ENCODE measurements at places on chromosomes 5 and 9.

- no peak for DNase-seq
Observed at GRCh38 chr5:77824981-77825380, 48.8 kb upstream of the TBCA start.

DNA sequence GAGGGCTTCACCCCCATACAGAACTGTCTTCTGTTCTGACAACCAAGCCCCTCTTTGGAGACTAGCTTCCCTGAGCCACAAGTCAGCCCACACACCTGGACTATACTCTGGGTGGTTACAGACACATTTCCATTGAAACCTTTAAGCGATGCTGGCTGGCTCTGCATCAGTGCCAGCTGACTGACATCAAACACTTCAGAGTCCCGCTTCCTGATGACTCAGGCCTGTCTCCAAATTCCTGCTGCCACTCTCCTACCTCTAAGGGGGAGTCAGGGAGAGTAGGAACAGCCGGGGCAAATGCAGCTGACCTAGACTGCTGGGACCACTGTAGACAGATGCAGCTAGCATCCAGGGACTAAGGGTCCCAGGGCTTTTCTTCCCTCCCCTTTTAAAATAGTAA lies 59.4 kb downstream of the SIL1 start:
- DNase-seq = no peak

GRCh38 chr9:90706230-90706629 lies 63.6 kb upstream of the DIRAS2 start:
- DNase-seq = no peak

GRCh38 chr5:35440409-35440808 lies 177.3 kb upstream of the SPEF2 start:
- DNase-seq = no peak

DNA sequence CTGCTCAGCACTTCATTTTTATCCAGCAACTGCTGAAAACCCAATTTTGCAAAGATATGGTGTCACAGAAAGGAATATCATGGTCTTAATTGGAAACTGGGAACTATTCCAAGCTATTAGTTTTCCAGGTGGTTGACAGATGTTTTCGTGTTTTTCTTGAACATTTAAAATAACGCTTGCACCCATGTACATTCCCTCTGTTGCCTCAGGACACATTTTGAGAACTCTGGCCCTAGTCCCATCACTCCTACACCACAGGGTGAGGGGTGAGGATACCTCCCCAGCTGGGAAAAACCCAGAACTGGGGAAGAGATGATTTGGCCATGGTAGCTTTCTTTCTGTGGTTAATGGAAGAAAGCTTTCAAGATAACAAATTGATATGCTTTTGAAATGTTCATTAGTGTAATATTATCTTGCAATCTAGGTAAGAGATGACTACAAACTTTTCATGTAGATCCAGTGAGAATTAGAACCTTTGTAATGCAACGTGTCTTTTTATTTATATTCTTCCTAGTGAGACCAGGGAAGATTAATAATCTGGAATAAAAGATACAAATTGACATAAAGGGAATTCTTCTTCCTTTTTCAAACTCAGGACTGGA lies 627.0 kb downstream of the RAB3C start:
- DNase-seq = no peak

DNA sequence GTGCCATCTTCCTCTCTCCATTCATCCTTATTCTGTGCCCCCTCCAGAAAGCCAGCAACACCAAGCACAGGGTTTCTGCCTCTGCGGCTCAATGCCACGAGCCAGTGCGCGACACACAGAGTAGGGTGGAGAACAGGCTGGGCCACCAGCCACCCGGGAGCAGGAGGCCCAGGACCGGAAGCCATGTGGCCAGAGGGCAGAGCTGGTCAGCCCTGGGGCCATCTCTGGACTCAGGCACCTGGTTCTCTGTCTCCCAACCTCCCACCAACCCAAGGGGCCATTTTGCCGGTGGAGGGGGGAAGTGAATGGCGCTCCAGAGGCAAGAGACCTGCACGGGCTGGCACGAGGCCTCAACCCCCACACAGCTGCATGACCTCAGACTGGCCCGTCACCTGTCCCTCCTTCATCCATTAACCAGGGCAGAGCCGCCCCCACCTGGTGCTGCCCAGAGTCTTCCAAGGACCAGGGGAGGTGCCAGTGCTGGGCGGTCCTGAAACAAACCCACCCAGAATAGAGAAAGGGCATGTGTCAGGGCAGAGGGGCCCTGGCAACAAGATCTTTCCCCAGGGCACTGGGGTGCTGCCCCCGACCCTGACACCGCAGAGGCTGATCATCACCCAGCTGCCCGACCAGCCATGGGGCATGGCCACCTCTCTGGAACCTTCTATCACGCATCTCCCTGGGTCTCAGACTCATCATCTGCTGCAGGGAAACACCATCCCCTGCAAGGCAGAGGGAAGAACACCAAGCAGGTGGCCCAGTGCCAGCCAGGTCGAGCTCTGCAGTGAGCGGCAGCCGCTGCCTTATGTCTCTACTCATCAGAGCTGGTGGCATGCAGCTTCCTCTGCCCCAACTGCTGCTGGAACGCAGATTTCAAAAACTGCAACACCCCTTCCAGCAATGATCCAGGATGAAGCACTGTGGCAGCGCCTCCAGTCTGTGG lies 11.9 kb downstream of the VAV2 start:
- DNase-seq = no peak

- no peak for DNase-seq
Observed at GRCh38 chr5:160274483-160274931, 37.9 kb downstream of the CCNJL start.

DNA sequence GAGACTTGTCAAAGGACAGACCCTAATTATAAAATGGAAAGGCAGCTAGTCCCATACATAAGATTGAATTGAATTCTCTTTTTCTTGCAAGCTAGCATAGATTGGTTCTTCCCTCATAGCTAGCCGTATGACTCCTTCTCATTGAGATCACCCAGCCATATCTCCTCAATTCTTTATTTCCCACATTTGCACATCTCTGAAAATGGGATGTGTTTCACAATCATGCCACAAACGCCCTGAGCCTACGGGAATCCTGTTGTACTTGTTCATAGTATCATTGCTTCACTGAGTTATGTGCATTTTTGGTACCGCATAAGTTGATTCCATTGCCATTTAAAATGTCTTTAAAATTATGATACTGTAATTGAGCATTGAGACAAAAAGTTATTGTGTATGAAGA lies 90.5 kb downstream of the PCSK1 start:
- no peak for DNase-seq

- no peak for DNase-seq
Observed at GRCh38 chr9:132381966-132382541, 24.6 kb downstream of the TTF1 start.

- no peak for DNase-seq
Observed at GRCh38 chr5:139708877-139709581, 60.9 kb downstream of the CXXC5 start.

GRCh38 chr5:143653766-143654282 lies 158.1 kb upstream of the HMHB1 start:
- DNase-seq = no peak

DNA sequence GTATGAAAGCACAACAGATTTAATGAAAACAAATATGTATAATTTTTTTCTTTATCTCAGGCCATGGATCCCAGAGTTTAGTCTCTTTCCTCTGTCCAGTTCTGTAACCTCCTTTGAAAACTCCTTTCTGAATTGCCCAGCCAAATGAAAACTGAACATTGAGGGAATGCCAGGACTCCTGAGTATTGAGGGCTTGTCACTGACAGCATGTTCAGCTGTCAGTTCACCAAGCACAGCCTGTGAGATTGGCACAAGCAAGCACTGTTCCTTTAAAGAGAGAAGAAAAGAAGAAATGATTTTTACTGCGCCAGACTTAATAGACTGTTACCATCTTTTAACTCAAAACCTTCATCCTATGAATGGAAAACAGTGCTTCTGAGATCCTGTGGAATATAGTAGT lies 27.3 kb downstream of the TTC1 start:
- DNase-seq = no peak

DNA sequence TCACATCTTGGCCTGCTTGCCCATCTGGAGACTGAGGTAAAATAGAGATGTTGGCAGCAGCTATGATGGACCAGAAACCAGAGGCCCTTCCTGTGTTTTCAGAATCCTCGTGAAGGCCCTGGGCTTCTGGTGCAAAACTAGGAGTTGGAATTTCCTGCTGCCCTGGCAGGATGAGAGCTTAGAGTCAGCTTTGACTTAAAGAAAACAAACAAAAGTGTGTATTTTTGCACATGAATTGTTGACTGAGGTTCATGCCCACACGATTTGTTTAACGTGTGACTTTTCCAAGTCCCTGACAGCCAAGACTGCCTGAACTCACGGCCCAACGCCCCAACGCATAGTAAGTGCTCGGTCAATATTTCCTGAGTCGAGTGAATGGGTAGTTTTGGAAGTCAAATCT lies 303.1 kb downstream of the MLLT3 start:
- no peak for DNase-seq

DNA sequence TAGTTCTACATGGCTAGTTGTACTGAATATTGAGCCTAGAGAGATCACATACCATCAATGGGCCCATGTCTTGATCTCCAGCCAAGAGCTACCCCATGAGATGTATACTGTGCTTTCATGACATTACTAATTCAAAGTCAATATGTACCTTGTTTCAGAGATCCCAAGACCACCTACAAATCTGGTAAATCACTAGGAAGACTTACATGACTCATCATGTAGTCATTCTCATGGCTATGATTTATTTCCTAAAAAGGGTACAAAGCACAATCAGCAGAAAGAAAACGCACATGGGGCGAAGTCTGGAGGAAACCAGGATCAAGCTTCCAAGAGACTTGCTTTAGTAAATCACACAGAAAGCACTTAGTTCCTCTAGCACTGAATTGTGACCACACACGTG lies 103.0 kb downstream of the PCSK5 start:
- no peak for DNase-seq

DNA sequence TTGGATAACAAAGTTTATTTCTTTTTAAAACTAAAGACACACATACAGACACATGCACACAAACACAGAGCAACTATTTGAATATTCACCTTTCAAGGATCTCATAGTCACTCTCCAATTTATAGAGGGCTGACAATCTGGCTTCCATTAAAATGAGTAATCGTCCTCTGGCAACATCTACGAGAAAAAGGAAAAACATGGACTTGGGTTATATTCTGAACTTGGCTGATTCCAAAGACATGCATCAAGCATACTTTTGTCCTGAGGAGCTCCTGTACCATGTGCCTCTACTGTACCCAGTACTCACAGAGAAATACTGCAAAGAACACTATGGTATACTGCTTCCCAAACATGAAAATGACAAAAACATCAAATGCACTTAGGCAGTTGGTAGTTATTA lies 15.4 kb downstream of the IARS1 start:
- no peak for DNase-seq

- no peak for DNase-seq
Observed at GRCh38 chr5:166045961-166046360, 2245.5 kb upstream of the WWC1 start.

DNA sequence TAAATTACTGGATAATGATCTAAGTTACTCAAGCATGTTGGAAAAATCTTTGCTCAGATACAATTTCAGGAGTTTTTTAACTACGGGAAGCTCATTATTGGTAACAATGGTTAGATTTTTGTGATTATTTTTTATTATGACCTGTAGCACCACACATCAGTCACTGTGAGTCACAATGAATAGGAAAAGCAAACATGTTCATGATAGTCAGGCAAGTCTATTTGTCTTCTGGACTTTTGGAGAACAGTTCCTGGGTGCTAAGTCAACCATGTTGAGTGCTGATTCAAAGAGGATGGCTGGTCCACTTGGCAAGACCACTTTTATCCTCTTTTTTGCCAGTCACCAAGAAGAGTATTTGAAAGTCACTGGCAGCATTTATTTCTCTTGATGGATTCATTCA lies 403.2 kb downstream of the KIF4B start:
- no peak for DNase-seq

GRCh38 chr5:115626445-115626823 lies 598 bp upstream of the TMED7 start:
- DNase-seq = no peak

DNA sequence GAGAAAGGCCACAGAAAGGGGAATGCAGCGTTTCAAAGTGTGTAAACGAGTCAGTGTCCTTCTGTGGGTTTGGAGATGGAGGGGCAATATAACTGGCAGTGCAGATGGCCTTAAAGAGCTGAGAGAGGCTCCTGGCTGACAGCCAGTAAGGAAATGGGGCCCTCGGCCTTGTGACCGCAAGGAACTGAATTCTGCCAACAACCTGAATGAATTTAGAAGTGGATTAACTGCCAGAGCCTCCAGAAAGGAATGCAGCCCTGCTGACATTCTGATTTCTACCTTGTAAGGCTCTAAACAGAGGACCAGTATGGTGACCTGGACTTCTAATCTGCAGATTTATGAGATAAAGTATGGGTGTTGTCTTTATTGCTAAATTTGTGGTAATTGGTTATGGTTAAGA lies 17.5 kb upstream of the NREP start:
- DNase-seq = no peak

DNA sequence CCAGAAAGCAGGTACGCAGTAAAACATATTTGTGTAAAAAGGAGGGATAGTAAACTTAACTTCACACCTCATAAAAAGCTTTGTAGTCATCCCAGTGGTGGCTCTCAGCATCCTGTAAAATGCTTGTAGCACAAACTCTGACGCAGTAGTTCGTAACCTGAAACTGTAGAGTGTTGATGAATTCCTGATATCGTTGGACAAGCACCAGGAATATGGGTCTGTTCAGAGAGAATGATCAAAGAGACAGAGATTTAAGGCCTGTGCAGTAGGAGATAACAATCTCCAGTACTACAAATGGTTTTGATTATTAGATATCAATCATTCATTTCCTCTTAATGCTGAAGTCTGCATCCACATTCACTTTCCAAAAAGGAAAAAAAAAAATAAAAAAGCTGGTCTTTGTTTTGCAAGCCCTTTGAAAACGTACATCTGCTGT lies 148.5 kb downstream of the KIAA0825 start:
- peak; percentile 39 for DNase-seq

- no peak for DNase-seq
Observed at GRCh38 chr5:1759378-1759970, 40.2 kb downstream of the MRPL36 start.

GRCh38 chr9:130689937-130690700 lies 3.5 kb upstream of the EXOSC2 start:
- DNase-seq = peak; percentile 90

DNA sequence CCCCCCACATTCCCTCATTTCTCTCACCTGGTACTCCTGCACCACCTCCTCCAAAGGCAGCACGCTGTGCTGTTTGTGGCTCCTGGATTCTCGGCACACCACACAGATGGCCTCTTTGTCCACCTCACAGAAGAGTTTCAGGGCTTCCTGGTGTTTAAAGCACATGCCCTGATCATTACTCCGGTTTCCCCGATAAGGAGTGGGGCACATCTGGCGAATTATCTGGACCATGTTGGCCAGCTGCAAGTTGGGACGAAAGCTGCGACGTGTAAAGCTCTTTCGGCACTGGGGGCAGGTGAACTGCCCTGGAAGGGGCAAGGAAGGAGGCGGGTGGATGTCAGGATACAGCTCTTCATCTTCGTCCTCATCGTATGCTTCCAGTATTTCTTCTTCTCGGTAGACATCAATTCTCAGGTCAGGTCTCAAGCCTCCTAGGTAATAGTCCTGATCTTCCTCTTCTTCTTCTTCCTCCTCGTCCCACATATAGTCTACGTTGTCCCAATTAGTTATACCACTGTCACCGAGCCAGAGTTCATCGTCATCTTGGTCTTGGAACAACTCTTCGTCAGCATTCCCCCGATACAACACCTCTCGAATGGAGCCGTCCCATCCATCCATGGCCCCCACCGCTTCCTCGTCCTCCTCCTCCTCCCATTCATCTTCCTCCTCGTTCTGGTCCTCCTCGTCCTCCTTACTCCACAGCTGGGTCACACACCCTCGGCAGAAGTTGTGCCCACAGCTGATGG lies 796 bp downstream of the TRIM52 start:
- no peak for DNase-seq

Data from AG04450 (cell line).